ENCODE measurements at places on chromosomes 5 and 9.
A peak's percentile ranks its signal among the peaks of the same experiment; 100 is the strongest.

- DNase-seq: no peak
Observed at GRCh38 chr5:92801911-92802310, 779.1 kb downstream of the NR2F1-AS1 start.

GRCh38 chr5:89315286-89316100, 432.5 kb upstream of the MEF2C start:
- DNase-seq: no peak

GRCh38 chr9:99176527-99177013, 45.2 kb downstream of the ALG2 start:
- DNase-seq: no peak

DNA sequence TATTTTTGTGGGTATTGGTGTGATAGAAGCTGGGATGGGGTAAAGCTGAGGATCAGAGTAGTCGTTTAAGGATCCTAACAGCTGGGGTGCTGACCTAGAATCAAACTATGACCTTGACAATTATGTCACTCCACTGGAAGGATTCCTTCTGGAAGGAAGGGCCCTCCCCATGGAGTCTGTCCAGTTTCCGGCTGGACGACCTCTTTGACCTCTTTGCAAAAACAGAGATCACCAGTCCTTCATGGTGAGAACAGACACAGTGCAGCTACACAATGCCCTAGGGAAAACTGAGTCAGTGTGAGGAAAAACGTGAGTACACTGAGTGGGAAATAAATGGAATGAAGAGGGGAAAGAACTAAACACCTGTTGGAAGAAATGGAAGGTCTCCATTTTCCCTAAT, 445.6 kb downstream of the MAT2B start:
- no peak for DNase-seq

- DNase-seq: no peak
Observed at GRCh38 chr5:135246923-135247795, 151.9 kb downstream of the MACROH2A1 start.

DNA sequence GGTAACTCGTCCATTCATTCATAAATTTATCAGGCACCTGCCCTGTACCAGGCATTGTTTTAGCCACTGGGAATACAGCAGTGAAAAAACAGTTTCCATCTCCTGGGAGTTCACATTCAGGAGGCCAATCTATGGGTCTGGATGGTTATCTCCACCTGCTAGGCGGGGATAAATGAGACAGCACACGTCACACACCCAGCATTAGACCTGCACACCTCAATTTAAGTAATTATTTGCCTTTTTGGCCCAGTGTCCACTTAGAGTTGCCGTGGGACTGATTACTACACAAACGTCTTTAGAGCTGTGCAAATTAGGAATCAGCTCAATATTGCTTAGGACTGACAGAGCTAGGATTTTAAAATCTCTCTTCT, 46.1 kb downstream of the STK10 start:
- DNase-seq: no peak

- DNase-seq: no peak
Observed at GRCh38 chr5:154031937-154032489, 6.7 kb downstream of the FAM114A2 start.

DNA sequence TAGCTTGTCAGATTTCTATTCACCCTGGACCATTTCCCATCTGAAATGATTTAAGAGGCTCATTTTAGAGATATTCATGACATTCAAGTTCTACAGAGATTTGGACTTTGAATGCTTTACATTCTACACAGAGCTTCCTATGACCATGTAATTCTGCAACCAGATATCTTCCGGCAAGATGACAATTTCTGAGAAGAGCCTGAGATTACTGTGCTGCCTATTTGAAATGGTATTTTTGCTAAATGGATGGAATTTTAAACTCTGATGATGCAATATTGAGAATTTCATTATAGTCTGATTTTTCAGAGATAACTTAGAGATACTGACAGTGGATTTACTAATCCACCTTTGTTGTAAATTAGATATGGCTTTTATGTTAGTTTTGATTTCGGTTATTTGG, 16.0 kb upstream of the ACOT12 start:
- no peak for DNase-seq

GRCh38 chr9:113593682-113594281, 130.3 kb downstream of the RGS3 start:
- DNase-seq: no peak

- no peak for DNase-seq
Observed at GRCh38 chr5:79200573-79201183, 35.3 kb upstream of the JMY start.

GRCh38 chr9:77440057-77440456, 208.1 kb downstream of the GNA14 start:
- no peak for DNase-seq

DNA sequence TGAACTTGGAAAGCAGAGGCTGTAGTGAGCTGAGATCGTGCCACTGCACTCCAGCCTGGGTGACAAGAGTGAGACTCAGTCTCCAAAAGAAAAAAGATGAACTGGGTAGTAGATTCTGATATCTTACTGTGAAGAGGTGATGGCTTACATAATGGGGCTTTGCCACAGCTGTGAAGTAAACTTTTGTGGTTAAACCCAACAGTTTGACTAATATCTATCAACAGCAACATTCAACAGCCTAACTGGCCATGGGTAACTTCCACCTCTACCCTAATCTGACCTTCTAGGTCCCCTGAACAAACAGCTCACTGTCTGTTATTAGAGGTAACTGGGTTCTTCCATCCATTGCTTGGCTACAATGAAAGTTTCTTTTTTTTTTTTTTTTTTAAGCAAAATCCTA, 52.1 kb downstream of the TLE1 start:
- DNase-seq: no peak

DNA sequence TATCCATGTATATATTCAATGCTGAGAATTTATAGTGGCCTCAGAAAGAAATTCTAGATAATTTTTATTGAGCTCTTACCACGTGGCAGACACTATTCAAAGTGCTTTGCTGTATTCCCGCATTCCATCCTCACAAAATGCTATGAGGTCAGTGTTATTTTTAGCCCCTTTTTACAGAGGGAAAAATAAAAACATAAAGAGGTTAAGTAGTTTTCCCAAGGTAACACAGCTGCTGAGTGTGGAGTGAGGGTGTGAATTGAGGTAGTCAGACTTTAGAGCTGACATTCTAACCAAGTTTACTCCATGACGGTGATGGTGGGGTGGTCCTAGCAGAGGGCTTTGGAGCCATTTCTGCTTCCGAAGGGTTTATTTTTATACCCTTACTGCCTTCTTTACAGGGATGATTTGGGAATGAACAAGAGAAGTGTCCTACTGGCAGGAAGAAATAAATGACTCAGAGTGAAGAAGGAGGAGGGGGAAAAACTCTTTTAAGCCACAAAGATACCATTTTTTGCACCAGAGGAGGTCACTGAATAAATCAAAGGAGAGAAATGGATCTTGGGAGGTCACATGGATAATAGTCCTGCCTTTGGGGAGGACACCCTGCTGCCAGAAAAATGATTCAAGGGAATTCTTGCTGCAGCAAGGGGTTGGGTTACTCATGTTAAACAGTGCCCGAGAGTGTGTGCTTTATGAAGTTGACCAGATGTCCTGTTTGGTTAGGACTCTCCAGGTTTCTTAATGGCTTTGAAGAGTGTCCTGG, 76.1 kb downstream of the HMHB1 start:
- no peak for DNase-seq

- no peak for DNase-seq
Observed at GRCh38 chr5:20102293-20102692, 114.3 kb upstream of the CDH18 start.

- DNase-seq: no peak
Observed at GRCh38 chr5:42020788-42021530, 95.9 kb downstream of the FBXO4 start.

DNA sequence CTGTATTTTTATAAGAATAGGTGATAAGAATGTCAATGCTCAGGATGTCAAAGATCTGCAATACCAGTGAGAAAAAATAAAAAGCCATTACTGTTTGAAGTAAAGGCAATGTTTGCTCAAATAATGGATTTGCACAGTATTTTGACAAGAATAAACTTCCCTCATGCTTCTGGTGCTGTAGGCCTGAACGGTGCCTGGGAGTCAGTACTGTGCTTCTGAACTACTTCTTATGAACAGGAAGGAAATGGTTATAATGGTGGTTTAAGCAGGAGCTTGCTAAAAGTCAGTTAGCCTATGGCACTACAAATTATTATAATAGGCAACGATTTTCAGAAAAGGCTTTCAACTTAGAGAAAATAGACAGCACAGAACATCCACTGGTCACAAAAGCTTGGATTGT, 548.3 kb upstream of the CDH18 start:
- no peak for DNase-seq

GRCh38 chr9:84371737-84372136, 31.2 kb upstream of the SLC28A3 start:
- no peak for DNase-seq

GRCh38 chr9:35484406-35484805, 5.5 kb upstream of the RUSC2 start:
- no peak for DNase-seq

DNA sequence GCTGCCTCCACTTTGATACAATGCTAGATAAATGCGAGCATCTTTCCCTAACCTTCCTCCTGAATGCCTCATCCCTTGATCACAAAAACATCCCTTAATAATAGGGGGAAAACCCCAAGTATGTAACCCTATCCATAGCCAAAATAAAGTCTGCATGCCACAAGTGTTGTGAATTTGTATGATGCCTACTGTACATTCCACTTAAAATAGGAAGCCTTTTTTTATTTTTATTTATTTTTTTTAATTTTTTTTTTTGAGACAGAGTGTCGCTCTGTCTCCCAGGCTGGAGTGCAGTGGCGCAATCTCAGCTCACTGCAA, 207.0 kb downstream of the AOPEP start:
- DNase-seq: no peak

DNA sequence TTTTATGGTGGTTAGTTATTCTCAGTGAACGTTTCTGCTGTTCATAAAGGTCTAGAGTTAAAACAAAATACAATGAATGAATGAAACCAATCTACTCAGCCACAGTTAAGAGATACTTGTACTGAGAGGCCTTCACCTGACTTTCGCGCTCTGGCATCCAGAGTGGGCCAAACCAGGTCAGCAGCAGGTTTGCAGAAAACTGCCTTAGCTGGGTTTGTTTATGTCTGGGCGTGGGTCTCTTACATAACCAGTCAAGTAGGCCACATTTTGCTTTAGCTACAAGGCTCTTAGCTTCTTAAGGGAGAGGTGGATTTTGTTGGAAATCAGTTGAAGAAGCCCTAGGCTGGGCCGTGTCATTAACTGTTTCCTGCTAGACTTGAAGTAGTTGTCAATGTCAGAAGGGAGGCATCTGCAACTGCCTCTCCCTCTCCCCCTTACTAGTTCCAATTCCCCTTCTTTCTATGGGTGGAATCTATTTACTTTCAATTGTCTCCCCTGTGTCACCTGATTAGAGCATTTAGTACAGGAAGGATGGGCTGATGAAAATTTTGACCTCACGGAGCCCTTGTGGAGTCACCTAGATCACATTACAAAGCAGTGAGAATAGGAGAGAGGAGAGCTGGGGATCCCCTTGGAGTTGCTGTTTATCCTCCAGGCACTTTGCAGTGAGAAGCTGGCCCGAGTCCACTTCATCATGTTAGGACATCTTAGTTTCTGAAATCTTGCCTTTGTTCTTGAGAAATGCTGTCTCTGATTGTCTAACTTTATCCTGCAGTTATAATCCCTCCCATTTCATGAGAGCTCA, 200.5 kb downstream of the ARHGEF28 start:
- no peak for DNase-seq

- no peak for DNase-seq
Observed at GRCh38 chr5:21397693-21398092, 1409.7 kb upstream of the CDH18 start.

GRCh38 chr5:172142709-172143215, 45.3 kb downstream of the STK10 start:
- no peak for DNase-seq

DNA sequence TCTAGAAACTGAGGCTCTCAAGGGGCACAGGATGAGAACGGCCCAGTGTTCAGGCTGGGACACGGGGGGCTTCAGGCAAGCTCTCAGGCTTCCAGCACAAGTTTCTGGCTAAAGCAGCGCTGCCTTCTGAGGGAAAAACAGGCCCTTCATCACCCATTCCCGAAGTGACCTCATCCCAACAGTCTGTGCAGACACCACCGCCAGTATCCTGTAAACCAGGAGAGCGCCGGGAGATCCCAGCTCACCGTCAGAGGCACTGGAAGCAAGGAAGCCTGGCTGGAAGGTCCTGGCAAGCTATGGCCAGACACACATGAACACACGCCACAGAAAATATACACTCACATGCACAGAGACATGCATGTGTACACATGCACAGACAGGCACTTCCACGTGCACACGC, 8.8 kb downstream of the SLC12A7 start:
- no peak for DNase-seq

GRCh38 chr5:123486951-123487655, 24.9 kb upstream of the CSNK1G3 start:
- no peak for DNase-seq

GRCh38 chr9:14616188-14616982, 76.8 kb downstream of the ZDHHC21 start:
- DNase-seq: no peak

- peak; percentile 58 for DNase-seq
Observed at GRCh38 chr5:135887447-135887864, 8.2 kb downstream of the IL9 start.

GRCh38 chr5:36491856-36492255, 114.5 kb upstream of the SLC1A3 start:
- DNase-seq: no peak

GRCh38 chr9:7500521-7500920, 299.1 kb downstream of the DMAC1 start:
- DNase-seq: no peak

DNA sequence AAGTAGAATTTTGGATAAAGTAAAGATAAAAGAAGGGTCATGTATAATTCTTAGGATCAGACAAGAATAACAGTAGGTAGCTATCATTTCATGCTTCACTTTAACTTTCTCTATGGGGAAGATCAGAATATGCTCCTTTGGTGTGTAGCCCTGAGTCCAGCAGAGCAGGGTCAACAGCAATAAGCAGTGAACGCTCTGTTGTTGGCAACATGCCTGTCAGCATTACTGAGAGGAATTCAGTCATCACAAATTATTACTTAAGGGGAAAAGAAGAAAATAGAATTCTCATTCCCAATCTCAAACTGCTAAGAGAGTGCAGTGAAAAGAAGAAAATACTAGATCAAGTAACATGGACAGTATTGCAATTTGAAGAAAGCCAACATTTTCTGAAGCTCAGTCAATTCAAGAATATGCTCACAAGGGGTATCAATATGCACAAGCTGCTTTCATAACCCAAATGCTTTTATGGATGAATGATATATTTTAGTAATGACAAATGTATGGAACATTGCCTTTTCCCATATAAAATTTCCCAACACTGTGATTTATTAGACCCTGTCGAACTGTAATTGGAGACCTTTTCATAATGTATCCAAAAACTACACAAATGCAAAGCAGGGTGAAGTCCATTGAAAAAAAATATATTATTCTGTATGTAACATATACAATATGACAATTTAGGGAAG, 1359.4 kb downstream of the EFNA5 start:
- DNase-seq: no peak

GRCh38 chr9:115862021-115862420, 291.6 kb upstream of the PAPPA start:
- no peak for DNase-seq

GRCh38 chr5:139664086-139664693, 16.0 kb downstream of the CXXC5 start:
- DNase-seq: no peak

- no peak for DNase-seq
Observed at GRCh38 chr5:40080191-40080590, 599.5 kb upstream of the PTGER4 start.

GRCh38 chr5:16937503-16938161, 1.5 kb upstream of the MYO10 start:
- no peak for DNase-seq

All from stimulated activated CD4-positive, alpha-beta T cell treated with anti-CD3 and anti-CD28 coated beads, Interleukin-4, amount 100 ng/mL, for 48 hours (primary cell).